ENCODE measurements at places on chromosomes 6 and 20.
A peak's percentile ranks its signal among the peaks of the same experiment; 100 is the strongest.

DNA sequence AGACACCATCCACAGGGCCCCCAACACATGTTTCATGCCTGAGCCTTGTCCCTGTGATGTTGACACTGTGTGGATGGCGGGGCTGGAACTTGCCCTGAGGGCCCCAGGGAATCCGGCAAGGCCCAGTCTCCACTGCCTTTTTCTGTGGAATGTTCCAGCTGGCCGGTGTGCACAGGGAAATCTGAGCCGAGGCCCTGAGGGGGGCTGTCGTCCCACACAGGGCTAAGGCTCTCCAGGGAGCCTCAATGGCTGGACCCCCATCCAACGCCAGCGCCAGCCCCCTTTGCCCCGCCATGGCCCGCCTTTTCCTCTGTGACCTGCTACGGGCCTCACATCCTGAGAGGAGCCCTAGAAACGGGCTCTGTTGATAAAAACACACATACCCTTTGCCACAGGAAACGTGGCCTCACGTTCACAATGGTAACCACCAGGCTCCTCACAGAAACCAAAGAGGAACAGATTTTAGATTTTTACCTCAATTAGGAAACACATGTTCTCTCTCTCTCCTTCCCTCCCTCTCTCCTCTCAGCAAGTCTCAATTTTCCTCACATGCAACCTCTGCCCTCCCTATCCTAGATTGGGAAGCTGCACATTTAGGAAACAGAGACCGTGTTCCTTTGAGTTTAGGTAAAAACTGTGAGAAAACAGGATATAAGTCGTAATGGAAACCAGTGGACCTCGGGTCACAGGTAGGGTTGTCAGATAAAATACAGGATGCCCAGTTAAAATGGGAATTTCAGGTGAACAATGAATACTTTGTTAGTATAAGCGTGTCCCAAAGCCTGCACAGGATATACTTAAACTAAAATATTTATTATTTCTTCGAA, 13.7 kb upstream of the ZNF831 start:
- peak; percentile 26 for DNase-seq

- peak; percentile 50 for DNase-seq
These were observed 964 bp downstream of the RPL10A start for GRCh38 chr6:35468980-35469750.

- DNase-seq, result no peak
These were observed 85.6 kb upstream of the SRSF6 start for GRCh38 chr20:43372051-43372450.

GRCh38 chr6:154228521-154228905, 128.1 kb downstream of the IPCEF1 start:
- no peak for DNase-seq

DNA sequence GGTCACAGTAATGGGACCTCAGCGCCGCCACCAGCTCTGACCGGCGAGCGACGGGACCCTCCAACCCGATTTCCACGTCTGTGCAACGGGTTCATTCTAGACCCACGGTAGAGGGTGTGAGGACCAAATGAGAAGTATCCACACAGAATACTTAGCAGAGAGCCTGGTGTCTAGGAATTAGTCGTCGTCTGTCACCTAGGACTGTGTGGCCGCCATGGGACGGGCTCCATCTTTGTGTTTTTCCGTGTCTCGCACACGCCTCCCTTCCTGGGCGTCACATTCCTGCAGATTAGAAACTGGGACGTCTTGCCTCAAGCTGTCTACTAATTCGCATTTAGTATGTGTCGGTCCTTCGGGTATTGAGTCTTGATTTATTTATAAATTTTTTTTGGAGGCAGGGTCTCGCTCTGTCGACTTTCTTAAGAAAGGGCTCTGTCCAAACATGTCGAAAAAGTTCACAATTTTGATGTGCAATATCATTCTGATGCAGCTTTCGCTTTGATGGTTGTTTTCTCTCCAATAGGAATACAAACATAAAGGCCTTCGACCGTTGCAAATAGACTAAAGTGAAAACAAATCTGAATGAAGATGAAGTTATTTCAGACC, 563 bp downstream of the MGME1 start:
- peak; percentile 69 for DNase-seq

GRCh38 chr6:87164004-87164403, 8.6 kb downstream of the ZNF292 start:
- DNase-seq, result no peak

DNA sequence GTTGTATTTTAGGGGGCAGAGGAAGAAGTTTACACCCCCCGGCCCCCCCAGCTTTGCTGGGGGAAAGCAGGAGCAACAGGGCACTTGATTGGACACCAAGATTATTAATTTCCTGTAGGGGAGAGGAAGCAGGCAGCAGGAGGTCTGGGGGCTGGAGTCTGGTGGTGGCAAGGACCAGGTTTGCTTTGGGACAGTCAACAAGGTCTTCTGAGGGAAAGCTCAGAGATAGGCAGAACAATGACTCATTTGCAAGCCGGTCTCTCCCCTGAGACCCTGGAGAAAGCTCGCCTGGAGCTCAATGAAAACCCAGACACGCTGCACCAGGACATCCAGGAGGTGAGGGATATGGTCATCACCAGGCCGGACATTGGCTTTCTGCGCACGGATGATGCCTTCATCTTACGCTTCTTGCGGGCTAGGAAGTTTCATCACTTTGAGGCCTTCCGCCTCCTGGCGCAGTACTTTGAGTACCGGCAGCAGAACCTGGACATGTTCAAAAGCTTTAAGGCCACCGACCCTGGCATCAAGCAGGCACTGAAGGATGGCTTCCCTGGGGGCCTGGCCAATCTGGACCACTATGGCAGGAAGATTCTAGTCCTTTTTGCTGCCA, 1.6 kb downstream of the CLVS2 start:
- no peak for DNase-seq

- no peak for DNase-seq
These were observed 4.1 kb upstream of the MATN4 start for GRCh38 chr20:45312241-45312640.

GRCh38 chr6:7341989-7342742, 29.2 kb upstream of the SSR1 start:
- DNase-seq, result peak; percentile 70

GRCh38 chr20:58986968-58987517, 6.0 kb downstream of the NELFCD start:
- DNase-seq, result no peak

- no peak for DNase-seq
These were observed 39.8 kb downstream of the HLA-A start for GRCh38 chr6:29982097-29982496.

- DNase-seq, result no peak
These were observed 237.7 kb downstream of the ARHGAP18 start for GRCh38 chr6:129472239-129472638.

DNA sequence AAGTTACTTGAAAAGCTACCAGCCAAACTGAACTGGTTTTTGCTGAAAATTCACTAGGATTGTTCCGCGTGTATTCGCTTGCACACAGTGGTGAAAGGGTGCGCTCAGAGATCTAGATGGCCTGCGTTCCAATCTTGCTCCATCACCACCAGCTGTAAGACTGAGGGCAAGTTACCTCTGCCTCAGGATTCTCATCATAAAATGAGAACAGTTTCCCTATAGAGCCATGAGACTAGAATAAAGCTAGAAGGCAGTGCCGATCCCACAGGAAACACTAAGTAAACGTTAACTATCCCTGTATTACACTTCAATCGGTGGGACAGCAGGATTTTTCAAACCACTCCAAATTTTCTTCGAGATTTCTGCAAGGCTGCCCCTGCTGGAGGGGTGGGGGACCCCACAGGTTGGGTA, 838 bp downstream of the AHCY start:
- DNase-seq, result no peak

GRCh38 chr6:84467296-84467695, 239.9 kb upstream of the CEP162 start:
- DNase-seq, result no peak

- no peak for DNase-seq
These were observed 70.7 kb upstream of the ARMC2 start for GRCh38 chr6:108777536-108777935.

DNA sequence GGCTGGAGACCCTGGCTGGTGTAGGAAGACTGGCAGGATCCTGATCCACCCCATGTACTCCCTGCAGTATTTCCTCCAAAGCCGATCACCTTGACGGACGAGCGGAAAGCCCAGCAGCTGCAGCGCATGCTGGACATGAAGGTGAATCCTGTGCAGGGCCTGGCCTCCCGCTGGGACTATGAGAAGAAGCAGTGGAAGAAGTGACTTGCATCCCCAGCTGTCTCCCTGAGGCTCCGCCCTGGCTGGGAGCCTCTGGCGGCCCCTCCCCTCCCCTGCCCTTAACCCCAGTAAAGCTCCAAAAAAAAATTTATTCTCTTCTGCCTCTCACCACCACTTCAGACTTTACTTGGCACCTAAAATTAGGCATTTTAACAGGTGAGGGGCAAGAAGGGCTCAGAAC, 7.0 kb downstream of the COX4I2 start:
- DNase-seq, result no peak

DNA sequence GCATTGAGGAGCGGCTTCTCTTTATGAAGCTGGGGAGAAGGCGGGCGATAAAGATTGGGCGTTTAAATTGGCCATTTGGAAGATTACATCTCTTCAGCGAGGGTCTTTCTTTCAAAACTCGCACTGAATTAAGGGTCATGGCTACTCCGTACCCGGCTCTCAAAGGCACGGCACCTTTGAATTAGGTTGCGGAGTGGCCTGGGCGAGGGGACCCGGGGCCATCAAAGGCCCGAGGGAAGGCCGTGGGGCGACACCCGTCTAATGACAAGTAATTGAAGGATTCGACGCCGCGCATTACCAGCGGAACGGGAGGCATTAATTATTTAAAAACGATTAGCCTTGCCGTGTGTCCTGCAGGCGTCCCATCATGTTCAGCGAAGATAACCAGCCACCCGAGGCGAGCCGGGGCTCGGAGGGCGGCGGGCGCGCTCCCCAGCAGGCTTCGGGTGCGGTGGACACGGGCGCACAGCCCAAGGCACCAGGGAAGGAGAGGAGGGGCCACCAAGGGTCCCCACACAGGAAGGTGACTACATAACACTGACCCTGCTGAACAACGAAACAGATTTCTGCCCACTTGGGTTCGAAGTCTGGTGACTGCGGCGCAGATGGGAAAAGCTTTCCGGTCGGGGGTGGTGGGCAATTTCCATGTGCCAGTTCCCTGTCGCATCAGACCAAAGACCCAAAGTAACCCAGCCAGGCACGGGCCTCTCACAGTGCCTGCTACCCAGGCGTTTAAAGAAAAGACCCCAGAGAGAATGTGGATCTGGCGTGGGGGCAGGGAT, 7.4 kb downstream of the FOXA2 start:
- no peak for DNase-seq

DNA sequence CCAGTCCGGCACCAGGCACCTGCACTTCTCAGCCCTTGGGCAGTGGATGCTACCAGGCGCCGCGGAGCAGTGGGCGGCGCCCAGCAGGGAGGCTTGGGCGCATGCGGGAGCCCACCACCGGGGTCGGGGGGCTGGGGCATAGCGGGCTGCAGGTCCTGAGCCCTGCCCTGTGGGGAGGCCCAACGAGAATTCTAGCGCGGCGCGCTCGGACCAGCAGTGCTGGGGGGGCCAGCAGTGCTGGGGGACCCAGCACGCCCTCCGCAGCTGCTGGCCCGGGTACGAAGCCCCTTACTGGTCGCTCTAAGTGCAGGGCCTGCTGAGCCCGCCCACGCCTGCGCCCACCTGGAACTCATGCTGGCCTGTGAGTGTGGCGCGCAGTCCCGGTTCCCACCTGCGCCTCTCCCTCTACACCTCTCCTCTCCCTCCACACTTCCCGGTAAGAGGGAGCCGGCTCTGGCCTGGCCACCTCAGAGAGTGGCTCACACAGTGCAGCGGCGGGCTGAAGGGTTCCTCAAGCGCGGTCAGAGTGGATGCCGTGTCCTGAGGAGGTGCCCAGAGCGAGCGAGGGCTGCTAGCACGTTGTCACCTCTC, 28.5 kb upstream of the SERPINB1 start:
- no peak for DNase-seq

DNA sequence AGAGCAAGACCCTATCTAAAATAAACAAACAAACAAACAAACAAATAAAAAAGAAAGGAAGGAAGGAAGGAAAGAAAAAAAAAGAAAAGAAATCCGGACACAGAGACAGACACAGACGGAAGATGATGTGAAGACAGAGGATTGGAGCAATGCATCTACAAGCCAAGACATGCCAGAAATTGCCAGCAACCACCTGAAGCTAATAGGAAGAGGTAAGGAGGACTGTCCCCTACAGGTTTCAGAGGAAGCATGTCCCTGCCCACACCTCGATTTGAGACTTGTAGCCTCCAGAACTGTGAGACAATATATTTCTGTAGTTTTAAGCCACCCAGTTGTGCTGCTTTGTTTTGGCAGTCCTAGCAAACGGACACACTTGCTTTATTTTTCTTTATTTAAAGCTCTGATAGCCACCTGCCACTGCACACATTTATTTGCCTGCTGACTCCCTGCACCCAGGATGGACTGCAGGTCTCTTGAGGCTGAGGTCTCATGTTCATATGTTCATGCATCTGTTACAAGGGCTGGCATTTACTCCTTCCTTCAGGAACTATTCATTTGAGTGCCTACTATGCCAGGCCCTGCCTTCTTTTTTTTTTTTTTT, 20.7 kb upstream of the ZMYND8 start:
- no peak for DNase-seq

DNA sequence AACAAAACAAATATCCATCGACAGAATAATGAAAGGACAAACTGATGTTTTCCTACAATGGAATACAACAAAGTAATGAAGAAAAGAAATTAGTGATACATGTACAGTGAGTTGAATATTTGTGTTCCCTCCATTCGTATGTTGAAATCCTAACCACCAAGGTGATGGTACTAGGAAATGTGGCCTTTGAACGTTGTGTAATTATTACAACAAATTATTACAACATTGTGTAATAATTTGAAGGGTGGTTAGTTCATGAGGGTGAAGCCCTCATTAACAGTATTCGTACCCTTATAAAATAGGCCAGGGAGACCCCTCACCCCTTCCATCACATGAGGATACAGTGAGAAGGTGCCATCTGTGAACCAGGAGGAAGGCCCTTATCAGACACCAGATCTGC, 339.4 kb downstream of the BMP2 start:
- DNase-seq, result no peak

Data from NB4 (cell line).